ENCODE measurements at places on chromosomes 2 and 18. TPM values are rescaled to one million over a fixed set of nuclear protein-coding genes. Genes with fewer than 3 reads are reported as not detected.

The AFF3 gene
- 3.0 TPM for total RNA-seq

DNA sequence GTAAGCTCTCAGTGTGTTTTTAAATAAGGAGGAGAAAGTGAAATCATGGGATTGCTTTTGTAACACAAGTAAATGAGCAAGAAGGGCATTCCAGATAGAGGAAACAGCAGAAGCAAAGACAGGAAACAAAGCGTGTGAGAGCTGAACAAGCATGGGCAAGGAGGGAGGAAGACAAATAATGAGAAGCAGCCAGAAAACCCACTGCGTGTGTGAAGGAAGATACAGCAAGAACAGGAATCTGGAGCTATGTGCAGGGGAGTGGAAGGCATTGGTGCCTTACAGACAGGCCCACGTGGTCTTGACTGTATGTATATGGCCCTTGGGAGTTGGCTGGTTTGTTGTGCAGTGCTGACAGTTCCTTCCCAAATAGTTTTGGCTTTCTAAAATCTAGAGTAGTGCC lies 88.6 kb downstream of the AAK1 start:
- no peak overlapping the region for H3K4me3 ChIP-seq
- DNase-seq: no peak
- H3K27me3 ChIP-seq: no peaks in the 10 kb centered on the region
- peaks cover 2% of the 10 kb centered on the region for H3K4me1 ChIP-seq

DNA sequence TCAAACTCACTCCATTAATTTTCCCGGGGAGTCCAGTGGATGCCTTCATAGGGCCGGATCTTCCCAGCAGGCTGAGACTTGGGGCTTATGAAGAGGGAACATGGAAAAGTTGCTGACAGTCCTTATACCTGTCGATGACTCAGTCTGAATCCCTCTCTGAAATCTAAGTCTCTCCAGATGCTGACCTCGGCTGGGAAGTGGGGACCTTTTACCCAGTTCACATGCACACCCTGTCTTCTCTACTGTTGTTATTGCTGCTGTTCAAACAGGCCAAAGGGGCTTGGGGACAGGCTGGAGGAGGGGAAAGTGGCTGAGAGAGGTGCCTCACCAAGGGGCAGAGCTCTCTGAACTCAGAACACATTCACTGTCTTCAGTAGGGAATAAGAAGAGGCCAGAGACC lies 4.1 kb upstream of the TNP1 start:
- no peak for DNase-seq
- no peaks in the 10 kb centered on the region for H3K27me3 ChIP-seq
- no peak overlapping the region for H3K27ac ChIP-seq
- H3K4me3 ChIP-seq: no peak overlapping the region
- no peaks in the 10 kb centered on the region for H3K4me1 ChIP-seq

The TGFA gene
- 3.7 TPM for total RNA-seq

DNA sequence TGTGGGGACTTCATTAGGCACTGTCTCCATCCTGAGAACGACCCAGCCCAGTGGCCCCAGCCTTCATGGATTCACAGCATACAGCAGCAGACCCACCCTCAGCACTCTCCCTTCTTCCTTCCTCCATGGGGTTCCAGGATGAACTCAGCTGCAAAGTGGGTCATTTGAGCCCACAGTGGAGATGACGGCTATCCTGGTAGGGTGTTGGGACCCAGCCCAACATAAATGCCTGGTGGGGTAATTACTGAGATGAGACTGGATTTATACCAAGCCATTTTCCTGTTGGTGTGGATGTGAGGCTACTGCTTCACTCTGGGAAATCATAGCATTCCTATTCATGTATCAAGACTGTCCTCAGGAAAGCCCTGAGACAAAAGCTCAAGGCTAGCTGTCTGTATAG lies 536.7 kb upstream of the TNP1 start:
- no peak overlapping the region for H3K27ac ChIP-seq
- no peaks in the 10 kb centered on the region for H3K4me1 ChIP-seq
- no peaks in the 10 kb centered on the region for H3K27me3 ChIP-seq
- H3K36me3 ChIP-seq: no peaks in the 10 kb centered on the region

The CCDC148 gene
- total RNA-seq: 1.3 TPM

DNA sequence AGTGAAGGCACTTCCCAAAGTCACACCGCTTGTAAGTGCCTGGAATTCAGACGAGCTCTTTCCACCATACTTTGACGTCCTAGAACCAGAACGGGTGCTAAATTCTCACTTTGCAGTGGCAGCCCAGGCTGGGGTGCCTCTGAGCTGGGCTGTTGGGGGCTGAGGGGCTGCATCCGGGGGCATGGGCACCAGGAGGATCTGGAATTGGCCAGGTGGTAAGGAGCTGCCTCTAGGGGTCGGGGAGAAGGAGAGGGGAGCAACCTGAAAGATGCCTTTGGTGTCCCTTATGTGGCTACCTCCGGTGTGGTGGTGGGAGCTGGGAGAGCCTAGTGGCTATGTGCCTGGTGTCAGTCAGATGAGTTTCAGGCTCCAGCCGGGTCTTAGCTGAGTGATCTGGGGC lies 7.1 kb downstream of the ATOH8 start:
- H3K36me3 ChIP-seq: no peaks in the 10 kb centered on the region
- DNase-seq: no peak
- peaks cover 8% of the 10 kb centered on the region for H3K27me3 ChIP-seq
- no peak overlapping the region for H3K27ac ChIP-seq
- no peak overlapping the region for H3K4me3 ChIP-seq

The DDX18 gene
- total RNA-seq: 111 TPM

The ACTR1B gene
- total RNA-seq: 43.8 TPM

GRCh38 chr2:159200498-159200897 lies 86.0 kb downstream of the WDSUB1 start:
- no peaks in the 10 kb centered on the region for H3K4me1 ChIP-seq
- no peaks in the 10 kb centered on the region for H3K36me3 ChIP-seq
- no peak for DNase-seq
- H3K27me3 ChIP-seq: no peaks in the 10 kb centered on the region

The DOK6 gene
- total RNA-seq: 0.50 TPM

DNA sequence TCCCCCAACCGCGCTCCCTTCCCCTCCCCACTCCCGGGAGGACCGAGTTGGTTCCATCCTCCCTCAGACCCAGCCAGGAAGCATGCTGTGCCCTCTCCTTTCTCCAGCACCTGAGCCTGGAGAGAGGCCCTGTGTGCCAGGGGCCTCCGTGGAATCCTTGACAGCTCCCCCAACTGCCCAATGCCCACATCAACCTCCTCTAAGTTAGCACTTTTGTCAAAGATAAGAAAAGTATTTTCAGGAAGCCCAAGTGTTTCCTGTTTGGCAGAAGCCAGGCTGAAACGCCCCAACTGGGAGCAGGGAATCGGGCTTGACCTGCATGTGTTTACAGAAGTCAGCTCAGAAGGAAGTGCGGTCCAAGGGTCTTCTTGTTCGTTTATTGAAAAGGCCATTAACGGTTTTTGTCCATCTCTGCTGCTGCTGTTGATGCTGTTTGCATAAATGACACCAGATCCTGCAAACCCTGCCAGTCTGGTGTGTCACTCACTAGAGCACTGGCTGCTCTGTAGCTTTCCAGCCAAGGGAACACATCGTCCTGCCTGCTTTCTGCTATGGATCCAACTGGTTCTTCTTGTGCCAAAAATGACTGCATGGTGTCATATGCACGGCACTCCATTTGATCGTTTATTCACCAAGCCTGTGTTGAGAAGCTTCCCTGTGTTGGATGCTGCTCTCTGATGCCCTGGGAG lies 35.4 kb upstream of the COL6A3 start:
- no peaks in the 10 kb centered on the region for H3K36me3 ChIP-seq
- H3K4me1 ChIP-seq: peaks cover 5% of the 10 kb centered on the region
- H3K4me3 ChIP-seq: no peak overlapping the region
- H3K27me3 ChIP-seq: no peaks in the 10 kb centered on the region
- H3K27ac ChIP-seq: no peak overlapping the region

- no peak overlapping the region for H3K4me3 ChIP-seq
- DNase-seq: no peak
- H3K27me3 ChIP-seq: no peaks in the 10 kb centered on the region
- no peaks in the 10 kb centered on the region for H3K4me1 ChIP-seq
These were observed 677.6 kb upstream of the ID2 start for GRCh38 chr2:8004250-8004681.

- H3K4me1 ChIP-seq: no peaks in the 10 kb centered on the region
- H3K27ac ChIP-seq: no peak overlapping the region
- DNase-seq: no peak
- no peaks in the 10 kb centered on the region for H3K36me3 ChIP-seq
- no peak overlapping the region for H3K4me3 ChIP-seq
- H3K27me3 ChIP-seq: no peaks in the 10 kb centered on the region
These were observed 163.0 kb upstream of the SPHKAP start for GRCh38 chr2:228344531-228344930.

The SERPINB4 gene
- total RNA-seq: 0.96 TPM

The ZNF396 gene
- 0.74 TPM for total RNA-seq

GRCh38 chr2:239621611-239622010 lies 220.8 kb upstream of the HDAC4 start:
- H3K27me3 ChIP-seq: no peaks in the 10 kb centered on the region
- H3K4me1 ChIP-seq: no peaks in the 10 kb centered on the region
- no peak overlapping the region for H3K27ac ChIP-seq
- no peak for DNase-seq
- H3K36me3 ChIP-seq: no peaks in the 10 kb centered on the region
- H3K4me3 ChIP-seq: no peak overlapping the region

The BMPR2 gene
- total RNA-seq: 19.8 TPM

- no peaks in the 10 kb centered on the region for H3K4me1 ChIP-seq
- H3K4me3 ChIP-seq: no peak overlapping the region
- H3K36me3 ChIP-seq: no peaks in the 10 kb centered on the region
- no peak for DNase-seq
These were observed 435.9 kb downstream of the DCDC2C start for GRCh38 chr2:4139316-4139715.

DNA sequence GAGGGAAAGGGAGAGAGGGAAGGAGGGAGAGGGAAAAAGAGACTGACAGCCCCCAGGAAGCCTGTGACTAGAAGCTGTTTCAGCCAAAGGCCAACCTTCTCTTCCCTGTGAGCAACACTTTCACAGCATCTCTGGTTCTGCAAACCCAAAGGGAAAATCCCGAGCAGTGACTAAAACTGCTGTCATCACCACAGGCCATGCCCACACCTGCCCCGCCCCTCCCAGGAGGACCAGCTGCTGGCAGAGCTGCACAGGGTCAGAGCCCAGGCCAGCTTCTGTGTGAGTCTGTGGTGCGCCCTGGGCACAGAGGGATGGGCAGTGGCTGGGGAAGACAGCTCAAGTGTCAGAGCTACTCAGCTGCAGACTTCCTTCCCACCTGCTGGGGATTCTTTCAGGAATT lies 64.9 kb upstream of the OTOS start:
- H3K4me1 ChIP-seq: peaks cover 5% of the 10 kb centered on the region
- peak overlapping the region; percentile 19 for H3K4me3 ChIP-seq
- H3K27ac ChIP-seq: no peak overlapping the region
- no peaks in the 10 kb centered on the region for H3K27me3 ChIP-seq
- no peak for DNase-seq
- H3K36me3 ChIP-seq: no peaks in the 10 kb centered on the region

DNA sequence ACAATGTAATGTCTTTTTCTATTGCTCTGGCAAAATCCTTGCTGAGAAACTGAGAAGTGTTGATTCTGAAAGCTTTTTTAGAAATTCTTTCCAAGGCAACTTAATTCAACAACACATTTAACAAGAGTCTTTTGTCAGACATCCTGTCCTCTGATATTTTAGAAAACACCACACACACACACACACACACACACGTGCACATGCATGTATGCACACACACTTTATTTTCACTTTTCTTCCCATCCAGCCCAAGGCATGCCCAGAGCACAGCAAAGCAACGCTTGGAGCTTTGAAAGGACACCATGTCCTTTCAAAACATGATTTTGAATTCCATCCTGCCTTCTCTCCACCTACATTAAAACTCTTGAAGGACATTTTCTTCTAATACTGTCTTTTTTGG lies 116.1 kb downstream of the ATL2 start:
- H3K27ac ChIP-seq: no peak overlapping the region
- H3K4me3 ChIP-seq: no peak overlapping the region
- no peak for DNase-seq
- H3K36me3 ChIP-seq: no peaks in the 10 kb centered on the region
- H3K27me3 ChIP-seq: no peaks in the 10 kb centered on the region

DNA sequence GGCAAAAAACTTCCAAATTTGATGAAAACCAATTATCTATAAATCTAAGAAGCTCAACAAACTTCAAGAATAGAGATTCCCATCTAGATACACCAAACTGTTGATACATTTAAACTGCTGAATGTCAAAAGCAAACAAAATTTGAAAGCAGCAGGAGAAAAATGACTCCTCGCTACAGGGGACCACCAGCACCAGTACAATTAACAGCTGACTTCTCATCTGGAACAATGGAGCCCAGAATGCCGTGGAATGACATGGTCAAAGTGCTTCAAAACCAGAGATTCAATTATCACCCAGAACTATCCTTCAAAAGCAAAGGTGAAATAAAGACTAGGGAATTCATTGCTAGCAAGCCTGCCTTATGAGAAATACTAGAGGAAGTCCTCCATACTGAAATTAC lies 11.6 kb downstream of the SRSF7 start:
- H3K27ac ChIP-seq: no peak overlapping the region
- no peak overlapping the region for H3K4me3 ChIP-seq
- peaks cover 19% of the 10 kb centered on the region for H3K36me3 ChIP-seq
- H3K4me1 ChIP-seq: no peaks in the 10 kb centered on the region
- H3K27me3 ChIP-seq: no peaks in the 10 kb centered on the region

DNA sequence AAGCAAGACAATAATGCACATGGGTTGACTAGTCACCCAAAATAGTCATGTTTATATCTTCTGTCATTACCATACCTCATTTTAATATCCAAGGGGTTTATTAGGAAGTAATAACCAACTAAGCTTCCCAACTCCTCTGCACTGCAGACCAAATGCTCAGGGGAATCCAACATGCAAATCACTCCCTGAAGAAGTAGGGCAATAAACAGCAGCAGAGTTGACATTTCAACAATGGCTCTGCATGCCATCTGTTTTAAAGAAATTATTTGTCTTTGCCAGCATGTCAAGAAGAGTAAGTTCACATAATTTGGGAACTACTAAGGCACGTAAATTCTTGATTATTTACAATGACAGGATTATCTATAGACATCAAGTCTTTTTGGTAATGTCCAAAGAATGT lies 84.4 kb upstream of the LYPD1 start:
- no peak for DNase-seq
- no peaks in the 10 kb centered on the region for H3K36me3 ChIP-seq
- no peak overlapping the region for H3K27ac ChIP-seq
- H3K27me3 ChIP-seq: no peaks in the 10 kb centered on the region
- H3K4me1 ChIP-seq: no peaks in the 10 kb centered on the region

DNA sequence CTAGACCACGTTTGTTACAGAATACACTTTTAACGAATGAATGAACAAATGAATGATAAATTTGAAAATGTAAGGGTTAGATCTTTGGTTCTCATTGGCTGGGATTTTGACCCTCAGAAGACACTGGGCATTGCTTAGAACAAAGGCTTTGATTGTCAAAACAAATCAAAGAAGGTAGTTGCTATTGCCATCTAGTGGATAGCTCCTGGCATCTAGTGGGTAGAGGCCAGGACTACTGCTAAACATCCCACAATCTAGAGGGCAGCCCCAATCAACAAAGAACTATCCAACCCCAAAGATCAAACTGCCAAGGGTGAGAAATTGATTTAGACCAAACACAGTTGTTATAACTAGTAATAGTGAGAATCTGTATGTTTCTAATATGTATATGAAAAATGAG lies 552.3 kb downstream of the KCNJ3 start:
- no peaks in the 10 kb centered on the region for H3K36me3 ChIP-seq
- no peak overlapping the region for H3K27ac ChIP-seq
- H3K4me3 ChIP-seq: no peak overlapping the region
- no peaks in the 10 kb centered on the region for H3K27me3 ChIP-seq

- no peaks in the 10 kb centered on the region for H3K36me3 ChIP-seq
- H3K4me1 ChIP-seq: no peaks in the 10 kb centered on the region
- DNase-seq: no peak
- H3K27ac ChIP-seq: no peak overlapping the region
These were observed 369.4 kb upstream of the GCFC2 start for GRCh38 chr2:76080154-76080553.

GRCh38 chr2:11096591-11096990 lies 58.7 kb upstream of the SLC66A3 start:
- no peak for DNase-seq
- H3K4me3 ChIP-seq: no peak overlapping the region
- no peak overlapping the region for H3K27ac ChIP-seq

Measured in H1 (cell line).